ENCODE measurements at places on chromosomes 1 and 21. TPM values are rescaled to one million over a fixed set of nuclear protein-coding genes. Genes with fewer than 3 reads are reported as not detected.

OR2AK2 gene
- polyA plus RNA-seq: not detected

FHAD1 gene
- polyA plus RNA-seq: not detected

CTSS gene
- 478 TPM for polyA plus RNA-seq

GNL2 gene
- 64.4 TPM for polyA plus RNA-seq

OR2M2 gene
- polyA plus RNA-seq: not detected

BGLAP gene
- not detected for polyA plus RNA-seq

THEM5 gene
- not detected for polyA plus RNA-seq

TIPRL gene
- polyA plus RNA-seq: 28.5 TPM
